GM12892 (cell line): ENCODE measurements at places on chromosomes 13 and 19.

DNA sequence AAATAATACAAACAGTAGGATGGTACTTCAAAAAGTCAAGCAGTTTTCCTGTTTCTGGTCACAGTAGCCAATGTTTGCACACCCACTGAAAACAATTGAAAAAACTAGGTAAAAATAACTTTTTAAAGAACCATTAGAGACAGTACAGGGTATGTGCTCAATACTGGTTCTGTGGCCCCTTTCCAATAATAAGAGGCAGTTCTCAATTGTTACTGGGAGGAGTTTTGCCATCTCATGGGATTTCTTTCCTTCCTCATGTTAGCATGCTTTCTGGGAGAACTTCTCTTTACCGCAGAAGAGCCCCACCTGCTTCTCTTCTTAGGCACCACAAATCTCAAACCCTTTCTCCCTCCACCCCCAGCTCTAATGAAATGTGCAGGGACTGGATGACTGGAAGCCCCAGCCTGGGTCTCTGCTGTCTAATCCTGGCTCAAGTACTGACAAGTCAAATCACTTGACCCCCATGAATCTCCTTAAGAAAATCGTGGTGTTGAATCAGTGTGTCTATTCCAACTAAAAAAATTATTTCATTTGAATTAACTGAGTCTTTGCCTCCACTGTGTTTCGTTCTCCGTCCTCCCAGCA is 14.6 kb downstream of the METTL21C start:
- no peak for DNase-seq

DNA sequence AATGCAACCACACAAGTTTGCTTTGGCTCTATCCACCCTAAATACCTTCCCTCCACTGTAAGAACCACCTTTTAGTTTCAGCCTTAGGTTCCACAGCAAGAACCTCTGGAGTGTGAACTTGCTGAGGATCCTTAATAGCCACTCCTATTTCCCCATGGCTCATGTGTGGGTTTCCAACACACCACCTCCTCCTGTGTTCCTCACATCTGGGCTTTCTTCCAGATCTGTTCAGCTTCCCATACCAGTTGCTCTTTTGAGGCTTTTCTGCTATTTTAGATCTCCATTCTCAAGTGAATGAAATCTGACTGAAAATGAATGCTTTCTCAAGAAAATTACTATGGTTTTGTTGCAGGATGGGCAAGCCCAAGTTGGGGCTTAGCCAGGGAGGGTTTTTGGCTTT is 104.8 kb upstream of the MIR17HG start:
- DNase-seq = no peak

DNA sequence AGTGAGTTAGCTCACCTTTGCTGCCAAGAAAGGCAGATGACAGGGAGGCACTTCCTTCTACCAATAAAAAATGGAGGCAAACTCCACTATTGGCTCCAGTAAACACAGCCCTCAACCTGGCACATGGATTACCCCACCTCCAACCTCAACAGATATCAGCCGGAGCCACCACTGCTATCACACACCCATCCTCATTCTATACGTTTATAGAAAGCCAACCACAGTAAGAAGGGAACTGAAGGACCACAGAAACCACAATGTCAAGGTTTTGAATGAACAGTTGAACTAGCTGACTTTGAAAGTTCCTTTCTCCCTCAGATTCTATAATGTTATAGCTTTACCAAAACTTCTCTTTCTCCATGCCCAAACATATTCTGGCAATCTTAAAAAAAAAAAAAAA is 526.2 kb downstream of the UQCRFS1 start:
- DNase-seq = no peak

GRCh38 chr13:31201341-31202031 is 1.7 kb downstream of the B3GLCT start:
- no peak for DNase-seq

GRCh38 chr13:95075506-95075905 is 225.7 kb downstream of the ABCC4 start:
- DNase-seq = no peak

GRCh38 chr13:71806886-71807285 is 60.1 kb downstream of the DACH1 start:
- DNase-seq = no peak

DNA sequence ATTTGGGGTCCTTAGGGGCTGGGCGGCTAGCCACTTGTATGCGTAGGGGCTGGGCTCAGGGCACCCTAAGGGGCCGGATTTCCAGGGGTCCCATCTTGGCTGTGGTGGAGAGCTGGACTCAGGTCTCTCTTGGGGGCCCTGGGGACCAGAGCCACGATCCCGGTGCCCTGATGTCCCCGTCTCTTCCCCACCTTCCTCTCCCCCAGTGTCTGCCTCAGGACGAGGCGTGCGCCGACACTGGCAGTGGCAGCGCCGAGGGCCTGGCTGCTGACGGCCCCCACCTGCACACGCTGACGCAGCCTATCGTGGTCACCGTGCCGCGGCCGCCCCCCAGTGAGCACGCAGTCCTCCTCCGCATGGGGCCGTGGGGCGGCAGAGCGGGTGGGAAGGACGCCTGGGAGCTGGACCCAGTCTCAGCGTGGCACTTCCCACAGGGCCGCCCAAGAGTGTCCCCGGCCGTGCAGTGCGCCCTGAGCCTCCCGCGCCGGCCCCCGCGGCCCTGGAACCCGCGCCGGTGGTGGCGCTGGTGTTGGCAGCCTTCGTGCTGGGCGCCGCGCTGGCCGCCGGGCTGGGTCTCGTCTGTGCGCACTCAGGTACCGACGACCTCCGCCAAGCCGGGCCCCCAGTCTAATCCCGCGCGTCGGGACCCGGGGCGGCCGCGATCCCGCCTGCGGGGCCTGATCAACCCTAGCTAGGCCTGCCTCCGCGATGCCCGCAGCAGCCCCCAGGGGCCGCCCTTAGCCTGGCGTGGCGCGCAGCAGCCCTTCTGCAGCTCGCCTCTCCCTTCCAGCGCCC is 2.7 kb upstream of the SNAPC2 start:
- peak; percentile 74 for DNase-seq

- DNase-seq = no peak
These were observed 588.5 kb downstream of the DACH1 start for GRCh38 chr13:71278512-71278911.

DNA sequence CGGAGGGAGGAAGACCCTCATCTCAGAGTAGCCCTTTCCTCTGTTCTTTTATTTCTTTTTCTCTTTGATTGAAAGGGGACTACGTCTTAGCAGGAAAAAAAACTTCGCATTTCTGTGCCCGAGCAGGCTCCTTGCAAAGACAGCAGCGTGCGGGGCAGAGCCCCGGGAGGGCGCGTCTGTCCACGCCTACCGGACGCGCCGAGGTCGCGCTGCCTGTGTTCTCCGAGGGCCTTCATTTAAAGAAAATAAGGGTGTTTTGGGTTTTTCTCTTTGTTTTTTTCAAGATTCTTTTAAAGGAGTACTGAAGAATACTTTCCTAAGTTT is 29.2 kb downstream of the CERS1 start:
- no peak for DNase-seq

GRCh38 chr19:50417111-50418081 is 1.3 kb upstream of the SPIB start:
- DNase-seq = no peak

GRCh38 chr13:110554227-110554836 is 7.2 kb downstream of the RAB20 start:
- DNase-seq = no peak

DNA sequence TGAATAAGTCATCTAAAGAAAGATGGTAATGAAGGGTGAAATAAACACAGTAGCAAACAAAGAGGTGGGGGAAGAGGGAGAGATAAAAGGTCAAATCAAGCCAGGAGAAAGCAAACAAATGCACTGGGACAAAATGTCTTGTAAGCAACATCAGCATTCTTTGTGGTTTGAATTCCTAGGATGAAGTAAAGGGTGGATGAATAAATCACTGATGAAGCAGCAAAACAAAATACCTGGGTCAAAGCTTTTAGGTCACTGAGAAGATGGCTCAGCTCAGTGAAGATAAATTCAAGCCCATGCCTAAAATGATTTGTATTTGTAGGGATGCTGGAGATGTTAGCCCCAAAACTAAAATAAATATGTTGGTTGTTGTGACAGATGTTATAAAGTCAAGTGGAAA is 86.5 kb upstream of the FBXL3 start:
- DNase-seq = no peak

GRCh38 chr19:14401468-14402195 is 17.5 kb downstream of the DDX39A start:
- DNase-seq = no peak

GRCh38 chr13:64871742-64872141 is 2358.4 kb downstream of the PCDH9 start:
- DNase-seq = no peak

DNA sequence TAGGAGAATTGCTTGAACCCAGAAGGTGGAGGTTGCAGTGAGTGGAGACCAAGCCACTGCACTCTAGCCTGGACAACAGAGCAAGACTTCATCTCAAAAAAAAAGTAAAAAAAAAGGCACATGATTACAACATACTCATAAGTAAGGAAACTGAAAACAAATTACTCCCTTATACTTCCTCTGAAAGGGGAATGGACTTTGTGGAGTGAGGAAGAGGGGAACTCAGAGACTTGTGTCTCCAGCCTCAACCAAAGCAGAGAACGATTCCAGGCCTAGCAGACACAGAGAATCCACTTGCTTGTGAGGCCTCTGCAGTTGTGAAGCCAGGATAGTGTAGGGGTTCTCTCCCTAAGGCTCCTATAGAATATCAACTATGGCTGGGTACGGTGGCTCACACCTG is 4.3 kb upstream of the LATS2 start:
- no peak for DNase-seq

GRCh38 chr13:89603187-89603586 is 1744.3 kb upstream of the MIR17HG start:
- no peak for DNase-seq

GRCh38 chr13:73060251-73061160 is 1.7 kb downstream of the KLF5 start:
- no peak for DNase-seq

DNA sequence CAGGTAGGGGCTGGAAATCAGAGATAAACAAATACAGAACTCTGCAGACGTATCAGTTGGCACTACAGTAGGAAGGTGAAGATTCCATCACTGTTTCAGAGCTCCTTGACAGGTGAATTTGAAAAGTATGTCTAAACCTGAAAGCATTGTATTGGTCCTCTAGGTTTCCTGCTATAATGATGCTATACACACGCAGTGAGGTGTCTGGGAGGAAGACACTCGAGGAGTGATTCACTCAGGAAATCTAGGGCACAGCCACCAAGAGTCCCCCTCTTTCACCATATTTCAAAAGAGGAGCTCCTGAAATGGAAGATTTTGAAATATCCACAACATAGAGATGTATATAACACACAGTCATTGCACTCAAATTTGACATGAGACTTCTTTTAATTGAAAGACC is 331.0 kb upstream of the DACH1 start:
- DNase-seq = no peak

GRCh38 chr13:51553531-51553930 is 30.7 kb upstream of the WDFY2 start:
- no peak for DNase-seq

DNA sequence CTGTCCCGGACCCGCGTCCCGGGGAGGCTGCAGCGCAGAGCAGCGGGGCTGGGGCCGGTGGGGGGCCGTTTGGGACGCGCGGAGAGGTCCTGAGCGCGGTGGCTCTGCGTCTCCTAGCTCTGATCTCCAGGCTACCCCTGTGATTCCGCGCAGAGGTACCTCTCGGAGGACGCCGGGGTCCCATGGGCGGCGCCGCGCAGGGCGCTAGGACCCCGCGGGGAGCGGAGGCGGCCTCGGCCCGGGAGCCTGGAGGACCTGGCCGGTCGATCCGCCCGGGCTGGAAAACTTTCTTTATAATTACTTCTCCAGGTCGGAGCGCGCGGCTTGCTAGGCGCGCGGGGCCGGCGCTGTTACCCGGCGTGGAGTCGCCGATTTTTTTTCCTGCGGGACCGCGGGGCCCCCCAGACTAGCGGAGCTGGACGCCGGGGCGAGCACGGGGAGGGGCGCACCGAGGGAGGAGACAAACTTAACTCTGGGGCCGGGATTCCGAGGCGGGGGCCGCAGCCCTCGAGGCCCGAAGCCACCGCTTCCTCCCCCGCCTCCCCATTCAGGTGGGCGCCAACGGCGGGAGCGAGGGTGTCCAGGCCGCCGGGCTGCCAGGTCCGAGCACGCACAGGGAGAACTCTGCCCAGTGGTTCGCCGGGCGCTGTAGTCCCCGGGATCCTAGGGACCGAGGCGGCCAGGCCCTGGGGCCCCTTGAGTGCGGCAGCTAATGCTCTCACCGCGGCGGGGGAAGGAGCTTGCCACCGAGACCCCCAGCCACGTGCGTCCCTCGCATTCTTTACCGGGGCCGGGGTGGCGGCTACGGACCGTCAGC is 848 bp upstream of the CEBPA start:
- DNase-seq = no peak

DNA sequence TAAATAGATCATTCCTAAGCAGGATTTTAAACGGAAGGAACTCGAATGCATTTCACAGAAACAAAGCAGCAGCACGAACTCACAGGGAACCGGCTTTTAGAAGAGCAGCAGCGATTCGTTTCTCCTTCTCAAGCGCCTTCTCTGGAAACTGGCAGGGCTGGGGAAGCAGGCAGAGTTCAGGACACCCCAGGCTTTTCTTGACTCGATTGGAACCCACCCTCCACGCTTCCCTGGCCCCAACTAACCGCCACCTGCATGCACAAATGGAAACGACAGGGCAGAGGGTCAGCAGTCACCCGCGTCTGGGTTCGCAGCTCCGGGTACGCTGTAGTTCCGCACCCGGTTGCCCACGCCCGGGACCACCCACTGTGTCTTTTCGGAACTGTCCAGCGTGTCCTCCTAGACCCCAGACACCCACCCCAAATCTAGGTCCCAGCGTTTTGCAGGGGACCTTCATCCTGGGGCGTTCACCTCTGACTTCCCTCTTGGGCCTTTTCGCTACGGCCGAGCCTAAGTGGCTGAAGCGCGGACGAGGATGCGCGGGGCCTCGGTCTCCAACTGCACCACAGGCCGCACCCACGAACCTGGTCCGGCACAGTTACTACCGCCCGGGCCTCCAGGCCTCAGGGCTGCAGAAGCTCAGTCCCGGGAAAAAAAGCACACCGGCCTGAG is 500 bp downstream of the ZFP30 start:
- peak; percentile 28 for DNase-seq

DNA sequence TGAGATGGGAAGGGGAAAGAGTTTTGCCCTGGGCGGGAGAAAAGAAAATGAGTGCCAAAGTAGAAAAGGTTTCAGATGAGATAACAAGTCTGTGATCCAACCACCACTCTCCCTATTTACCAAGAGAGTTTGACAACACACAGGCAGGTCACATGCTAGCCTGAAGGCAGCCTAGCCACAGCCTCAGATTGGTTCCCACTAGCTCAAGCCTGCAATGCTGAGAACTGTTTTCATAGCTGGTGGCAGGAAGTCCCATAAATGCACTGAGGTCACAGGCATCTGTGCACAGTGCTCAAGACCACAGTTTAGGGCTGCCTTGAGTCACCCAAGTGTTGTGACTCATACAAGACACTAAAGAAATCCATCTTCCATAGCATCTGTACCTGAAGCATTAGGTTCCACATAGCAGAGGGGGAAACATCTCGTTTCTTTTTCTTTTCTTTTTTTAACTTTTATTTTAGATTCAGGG is 18.5 kb upstream of the POP4 start:
- DNase-seq = no peak

GRCh38 chr19:6047741-6048251 is 62.5 kb downstream of the RFX2 start:
- DNase-seq = no peak

DNA sequence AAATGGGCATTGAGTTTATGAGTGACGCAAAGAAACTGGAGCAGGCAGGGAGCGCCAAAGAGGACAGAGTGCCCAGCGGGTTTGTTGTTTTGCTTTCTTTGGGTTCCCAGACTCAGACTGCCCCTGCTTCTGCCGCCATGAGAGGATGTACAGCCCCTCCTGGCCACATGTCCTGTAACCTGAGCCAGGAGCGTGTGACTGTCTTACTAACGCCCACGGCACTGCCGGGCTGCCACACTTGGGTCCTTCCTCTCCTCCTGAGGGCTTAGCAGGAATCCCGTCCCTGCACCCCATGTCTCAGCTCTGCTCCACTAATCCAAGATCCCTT is 80.5 kb downstream of the GPR12 start:
- no peak for DNase-seq
